ENCODE measurements at places on chromosomes 2 and 18. TPM values are rescaled to one million over a fixed set of nuclear protein-coding genes. Genes with fewer than 3 reads are reported as not detected.

GRCh38 chr2:190107409-190107808, 44.9 kb upstream of the MSTN start:
- H3K27ac ChIP-seq = no peak overlapping the region
- DNase-seq = no peak
- no peak overlapping the region for H3K4me3 ChIP-seq
- no peaks in the 10 kb centered on the region for H3K4me1 ChIP-seq

DNA sequence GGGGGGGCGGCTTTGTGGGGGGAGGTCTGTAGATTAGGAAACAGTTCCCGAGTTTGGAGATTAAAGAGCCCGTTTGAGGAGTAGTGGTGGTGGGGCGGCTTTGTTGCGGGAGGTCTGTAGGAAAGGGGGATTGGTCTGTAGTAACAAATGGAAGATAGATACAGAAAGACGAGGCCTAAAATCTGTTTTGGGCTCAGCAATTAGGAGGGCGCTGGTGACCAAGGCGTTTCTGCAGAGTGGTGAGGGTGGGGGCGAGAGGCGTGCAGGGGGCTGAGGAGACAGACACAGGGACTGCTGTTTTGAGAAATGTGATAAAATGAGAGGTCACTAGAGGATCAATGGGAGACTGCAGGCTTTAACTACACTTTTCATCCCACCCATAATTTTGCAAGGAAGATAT, 1.6 kb upstream of the ADNP2 start:
- peaks cover 22% of the 10 kb centered on the region for H3K36me3 ChIP-seq
- no peak for DNase-seq
- H3K4me1 ChIP-seq = peaks cover 23% of the 10 kb centered on the region
- H3K27me3 ChIP-seq = peaks cover 31% of the 10 kb centered on the region
- H3K27ac ChIP-seq = peak overlapping the region; percentile 16

DNA sequence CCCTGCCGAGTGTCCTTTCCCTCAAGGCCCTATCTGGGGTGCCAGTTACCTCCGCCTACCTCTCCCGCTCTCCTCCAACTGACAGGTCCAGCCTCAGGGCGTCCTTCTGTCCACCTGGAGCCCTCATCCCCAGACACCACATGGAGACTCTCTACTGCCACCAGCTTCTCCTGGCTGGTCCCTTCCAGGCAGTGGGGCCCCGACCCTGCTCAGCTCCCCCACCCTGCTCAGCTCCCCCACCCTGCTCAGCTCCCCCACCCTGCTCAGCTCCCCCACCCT, 74.0 kb upstream of the ODC1 start:
- no peaks in the 10 kb centered on the region for H3K36me3 ChIP-seq
- no peak for DNase-seq
- peaks cover 27% of the 10 kb centered on the region for H3K27me3 ChIP-seq

- H3K4me3 ChIP-seq = no peak overlapping the region
- no peaks in the 10 kb centered on the region for H3K36me3 ChIP-seq
- no peaks in the 10 kb centered on the region for H3K27me3 ChIP-seq
- H3K4me1 ChIP-seq = peaks cover 32% of the 10 kb centered on the region
Measured at GRCh38 chr2:45852450-45853150, 201.1 kb downstream of the PRKCE start.

DNA sequence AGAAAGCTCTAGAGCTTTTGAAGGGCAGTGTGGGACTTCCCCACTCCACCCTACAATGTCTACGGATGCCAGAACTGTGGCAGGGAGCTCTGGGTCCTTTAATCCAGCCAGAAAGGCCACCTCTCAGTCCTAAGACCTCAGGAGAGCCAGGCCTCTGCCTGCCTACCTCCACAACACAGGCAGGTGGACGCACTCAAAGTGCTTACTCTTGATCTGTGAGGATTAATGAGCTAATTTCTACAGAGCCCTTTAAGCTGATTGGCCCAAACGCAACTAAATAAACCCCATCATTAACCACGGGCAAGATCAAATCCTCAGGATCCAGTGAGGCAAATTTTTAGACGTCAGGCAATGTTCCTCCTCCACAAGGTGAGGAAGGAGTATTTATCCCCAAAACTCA, 8.1 kb downstream of the STK39 start:
- peaks cover 27% of the 10 kb centered on the region for H3K36me3 ChIP-seq
- H3K27ac ChIP-seq = no peak overlapping the region
- no peak for DNase-seq
- no peaks in the 10 kb centered on the region for H3K27me3 ChIP-seq

GRCh38 chr18:32383050-32383819, 87.4 kb downstream of the GAREM1 start:
- peak; percentile 53 for DNase-seq
- H3K27ac ChIP-seq = peak overlapping the region; percentile 82
- peak overlapping the region; percentile 43 for H3K4me3 ChIP-seq
- peaks cover 64% of the 10 kb centered on the region for H3K4me1 ChIP-seq
- peaks cover 15% of the 10 kb centered on the region for H3K36me3 ChIP-seq
- H3K27me3 ChIP-seq = no peaks in the 10 kb centered on the region

DNA sequence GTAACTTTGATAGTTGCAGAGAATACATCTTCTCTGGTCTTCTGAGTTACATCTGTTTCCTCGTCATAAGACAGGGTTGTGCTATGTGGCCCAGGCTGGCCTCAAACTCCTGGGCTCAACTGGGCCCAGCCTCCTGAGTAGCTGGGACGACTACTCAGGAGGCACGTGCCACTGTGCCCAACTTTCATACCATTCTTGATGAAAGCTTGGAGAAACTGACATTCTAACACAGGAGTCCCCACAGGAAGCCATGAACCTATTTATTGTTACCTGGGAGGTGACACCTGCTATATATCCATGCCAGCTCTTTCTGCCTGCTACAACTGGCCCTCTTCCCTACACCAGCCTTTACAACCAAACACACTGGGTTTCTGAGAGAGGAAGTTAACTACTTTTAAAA, 19.1 kb downstream of the EIF2AK3 start:
- DNase-seq = no peak
- no peak overlapping the region for H3K27ac ChIP-seq
- H3K36me3 ChIP-seq = no peaks in the 10 kb centered on the region
- no peak overlapping the region for H3K4me3 ChIP-seq

The C2orf81 gene
- 5.7 TPM for total RNA-seq

The IL1R2 gene
- 0.34 TPM for total RNA-seq

Measured in Calu3 (cell line).